Stimulated activated CD8-positive, alpha-beta memory T cell treated with anti-CD3 and anti-CD28 coated beads, Interleukin-4, amount 100 ng/mL, for 24 hours (primary cell): ENCODE measurements at places on chromosomes 3 and 15.

DNA sequence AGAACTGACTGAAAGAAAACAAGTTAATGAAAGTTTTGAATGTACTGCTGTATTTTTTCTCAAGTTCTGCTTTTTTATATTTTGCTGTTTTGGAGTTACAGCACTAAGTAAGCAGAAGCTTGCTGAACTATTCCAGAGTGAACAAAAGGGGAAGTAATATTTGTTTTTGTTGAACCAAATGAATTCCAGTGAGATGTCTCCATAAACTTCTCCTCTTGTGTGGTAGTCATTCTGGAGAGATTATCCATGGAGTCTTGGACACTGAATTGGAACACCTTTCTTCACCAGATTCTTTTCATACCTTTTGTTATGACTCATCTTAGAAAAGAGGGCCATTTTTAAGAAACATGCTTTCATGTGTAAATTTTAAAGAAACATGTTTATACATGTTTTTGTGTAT is 8.8 kb downstream of the ANKUB1 start:
- no peak for DNase-seq

GRCh38 chr15:66830358-66830757 is 128.3 kb downstream of the SMAD6 start:
- no peak for DNase-seq

- no peak for DNase-seq
These were observed 144.8 kb downstream of the NSMCE3 start for GRCh38 chr15:29124581-29125381.

DNA sequence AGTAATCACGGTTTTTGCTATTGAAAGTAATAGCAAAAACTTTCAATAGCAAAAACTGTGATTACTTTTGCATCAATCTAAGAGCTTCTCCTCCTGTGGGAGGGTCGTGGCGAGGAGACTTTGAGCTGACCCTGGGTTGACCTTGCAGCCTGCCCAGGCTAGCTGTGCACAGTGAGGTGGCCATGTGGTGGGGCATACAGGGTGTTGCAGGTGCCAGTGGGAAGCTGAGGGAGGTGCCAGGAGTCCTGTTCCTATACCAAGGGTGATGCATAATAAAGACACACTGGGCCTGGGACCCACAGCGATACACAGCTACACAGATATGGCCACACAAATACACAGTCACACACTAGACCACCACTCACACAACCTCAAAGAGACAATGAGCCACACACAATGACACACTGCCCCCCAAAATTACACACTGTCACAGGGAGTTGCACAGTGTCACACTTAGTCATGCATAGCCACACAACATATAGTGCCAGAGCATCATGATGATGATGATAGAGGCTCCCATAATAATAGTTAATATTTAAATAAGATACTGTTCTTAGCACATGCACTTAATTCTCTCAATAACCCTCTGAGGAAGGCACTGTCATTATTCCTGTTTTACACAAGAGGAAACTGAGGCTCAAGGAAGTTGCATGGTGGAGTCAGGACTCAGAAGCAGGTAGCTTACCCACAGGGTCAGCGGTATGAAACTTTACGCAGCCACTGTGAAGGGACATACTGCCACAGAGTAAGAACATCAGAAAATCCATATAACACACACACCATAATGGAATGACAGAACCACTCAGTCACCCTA is 6.3 kb downstream of the PLCD1 start:
- DNase-seq: no peak

GRCh38 chr15:94306700-94307650 is 75.6 kb downstream of the MCTP2 start:
- DNase-seq: no peak

DNA sequence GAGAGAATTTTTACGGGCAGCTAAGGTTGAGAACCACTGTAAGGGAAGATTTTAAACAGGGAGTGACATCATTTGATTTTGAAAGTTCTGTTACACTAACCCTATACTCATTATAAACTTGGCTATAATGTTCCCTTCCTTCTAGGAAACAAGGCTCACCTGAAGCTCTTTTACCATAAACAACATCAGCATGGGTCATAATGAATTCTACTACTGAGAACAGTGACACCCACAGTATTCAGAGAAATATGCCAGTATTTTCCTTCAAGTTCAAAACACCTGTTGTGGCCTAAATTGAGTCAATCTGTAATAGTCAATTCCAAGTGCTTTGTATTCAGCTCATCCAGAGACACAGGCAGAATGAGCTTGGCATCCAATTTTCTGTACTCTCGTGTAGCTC is 175.3 kb upstream of the STT3B start:
- DNase-seq: no peak

- DNase-seq: no peak
These were observed 204.2 kb upstream of the COL8A1 start for GRCh38 chr3:99434190-99434589.

- peak; percentile 36 for DNase-seq
These were observed 6.0 kb upstream of the SLC28A1 start for GRCh38 chr15:84878504-84878903.

- DNase-seq: no peak
These were observed 44.9 kb downstream of the ATP1B3 start for GRCh38 chr3:141921316-141921715.

DNA sequence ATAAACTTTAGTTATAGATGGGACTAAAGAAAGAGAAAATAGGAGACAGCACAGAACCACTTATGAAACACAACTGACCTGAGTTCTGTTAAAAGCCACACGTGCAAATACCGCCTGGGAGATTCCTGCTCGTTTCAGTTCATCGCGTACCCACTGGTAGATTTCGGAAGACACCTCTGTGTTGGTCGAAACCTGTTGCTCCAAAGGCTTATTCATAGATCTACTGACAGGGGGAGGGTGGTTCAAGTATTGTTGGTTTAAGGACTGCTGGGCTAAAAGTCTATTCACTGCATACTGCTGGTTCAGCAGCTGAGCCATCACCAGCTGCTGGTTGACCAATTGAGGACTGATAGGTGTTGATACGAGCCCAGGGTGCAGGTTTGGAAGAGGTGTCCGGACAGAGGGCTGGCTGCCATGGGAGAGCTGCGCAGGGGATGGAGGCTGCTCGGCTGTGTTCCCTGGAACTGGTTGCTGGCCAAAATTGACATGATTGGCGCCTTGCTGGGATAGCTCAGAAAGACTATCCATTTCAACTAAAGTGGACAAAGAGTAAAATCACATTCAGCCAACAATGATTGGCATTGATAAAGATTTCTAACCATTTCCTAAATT is 30.6 kb downstream of the SATB1 start:
- no peak for DNase-seq

- no peak for DNase-seq
These were observed 53.0 kb downstream of the KLHL6 start for GRCh38 chr3:183502237-183503181.

GRCh38 chr3:49461443-49462171 is 8.5 kb upstream of the DAG1 start:
- no peak for DNase-seq

GRCh38 chr15:56989411-56989924 is 71.0 kb downstream of the TCF12 start:
- no peak for DNase-seq

DNA sequence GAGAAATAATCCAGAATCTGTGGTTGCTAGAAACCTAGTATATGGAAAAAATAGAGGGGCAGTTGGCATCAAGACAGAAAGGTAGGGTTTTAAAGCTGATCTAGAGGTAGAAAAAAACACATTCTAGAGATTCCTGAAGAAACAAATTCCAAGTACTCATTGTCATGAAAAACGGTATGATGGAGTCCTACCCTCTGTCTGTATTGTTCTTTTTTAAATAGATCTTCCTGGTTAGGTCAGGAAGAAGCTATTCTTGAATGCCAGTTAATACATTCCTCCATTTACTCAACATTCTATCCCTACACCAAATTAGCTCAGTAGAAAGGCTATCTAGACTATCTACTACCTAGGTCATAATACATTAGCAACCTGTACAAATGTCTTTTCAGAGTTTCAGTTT is 364.7 kb downstream of the FHIT start:
- DNase-seq: no peak

- DNase-seq: no peak
These were observed 35.8 kb upstream of the FBN1 start for GRCh38 chr15:48681353-48681752.

- no peak for DNase-seq
These were observed 12.3 kb downstream of the CEP19 start for GRCh38 chr3:196699749-196700148.

- no peak for DNase-seq
These were observed 188.1 kb upstream of the CHRM5 start for GRCh38 chr15:33780011-33780768.

DNA sequence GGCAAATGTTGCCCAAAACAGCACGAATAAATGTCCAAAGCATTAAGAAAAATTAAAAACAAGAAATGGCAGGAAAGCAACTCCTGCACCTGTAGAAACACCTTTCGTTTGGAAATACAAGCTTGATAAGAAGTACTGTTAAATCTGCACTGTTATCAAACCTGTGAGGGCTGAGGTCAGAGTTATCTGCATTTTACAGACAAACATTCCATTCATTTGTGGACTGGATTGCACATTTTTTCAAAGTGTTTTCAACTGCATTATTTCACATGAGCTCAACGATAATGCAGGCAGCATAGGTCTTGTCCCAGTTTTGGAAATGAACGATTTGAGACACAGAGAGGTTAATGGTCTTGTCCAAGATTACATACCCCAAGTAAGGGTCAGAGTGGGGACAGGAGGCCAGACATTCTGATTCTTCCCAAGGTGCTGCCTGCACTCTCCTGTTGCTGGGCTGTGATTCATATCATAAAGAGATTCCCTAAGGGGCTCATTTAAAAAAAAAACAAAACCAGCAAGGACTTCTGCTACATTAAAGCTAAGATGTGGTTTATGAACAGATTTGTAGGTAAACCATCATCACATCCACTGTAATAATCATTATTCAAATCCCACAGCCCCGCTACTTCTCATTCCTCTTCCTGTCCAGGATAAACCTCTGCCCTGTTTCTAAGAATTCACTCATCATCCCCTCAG is 13.0 kb downstream of the GUCA1C start:
- DNase-seq: no peak
